ENCODE measurements at places on chromosomes 12 and 14.

DNA sequence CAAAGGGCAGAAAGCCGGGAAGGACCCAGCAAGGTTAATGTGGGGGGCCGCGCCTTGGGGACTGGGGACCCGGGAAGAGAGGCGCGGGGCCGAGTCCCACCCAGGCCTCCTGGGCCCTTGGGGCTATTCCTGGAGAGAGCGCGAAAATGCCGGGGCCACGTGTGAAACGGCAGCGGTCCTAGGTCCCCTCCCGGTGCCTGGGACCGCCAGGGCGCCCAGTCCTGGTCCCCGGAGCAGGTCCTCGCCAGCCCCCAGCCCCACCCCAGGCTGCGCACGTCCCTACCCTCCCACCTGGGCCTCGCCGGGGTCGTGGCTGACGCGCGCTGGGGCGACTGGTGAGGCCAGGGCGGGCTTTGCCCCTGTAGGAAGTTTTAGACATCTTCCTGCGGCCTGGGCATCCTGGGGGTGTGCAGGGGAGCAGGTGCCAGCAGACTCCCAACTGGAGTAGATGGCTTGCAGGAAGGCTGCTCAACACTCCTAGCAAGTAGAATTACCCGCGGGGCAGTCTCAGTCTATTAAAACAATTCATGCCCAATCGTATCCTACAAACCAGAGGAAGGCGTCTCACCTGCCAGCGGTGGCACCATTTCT lies 708 bp downstream of the FAR2 start:
- peak; percentile 75 for DNase-seq

DNA sequence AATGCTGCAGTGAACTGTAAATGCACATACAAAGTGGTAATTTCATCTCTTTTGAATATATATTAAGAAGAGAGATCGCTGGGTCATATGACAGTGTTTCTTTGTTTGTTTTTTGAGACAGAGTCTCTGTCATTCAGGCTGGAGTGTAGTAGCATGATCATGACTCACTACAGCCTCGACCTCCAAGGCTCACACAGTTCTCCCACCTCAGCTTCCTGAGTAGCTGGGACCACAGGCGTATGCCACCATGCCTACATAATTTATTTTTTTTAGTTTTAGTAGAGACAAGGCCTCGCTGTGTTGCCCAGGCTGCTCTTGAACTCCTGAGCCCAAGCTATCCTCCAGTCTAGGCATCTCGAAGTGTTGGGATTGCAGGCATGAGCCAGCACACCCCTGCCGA lies 62.4 kb upstream of the ACSS3 start:
- DNase-seq: no peak

- DNase-seq: peak; percentile 86
Observed at GRCh38 chr14:73785834-73786635, 65.6 kb upstream of the PTGR2 start.

DNA sequence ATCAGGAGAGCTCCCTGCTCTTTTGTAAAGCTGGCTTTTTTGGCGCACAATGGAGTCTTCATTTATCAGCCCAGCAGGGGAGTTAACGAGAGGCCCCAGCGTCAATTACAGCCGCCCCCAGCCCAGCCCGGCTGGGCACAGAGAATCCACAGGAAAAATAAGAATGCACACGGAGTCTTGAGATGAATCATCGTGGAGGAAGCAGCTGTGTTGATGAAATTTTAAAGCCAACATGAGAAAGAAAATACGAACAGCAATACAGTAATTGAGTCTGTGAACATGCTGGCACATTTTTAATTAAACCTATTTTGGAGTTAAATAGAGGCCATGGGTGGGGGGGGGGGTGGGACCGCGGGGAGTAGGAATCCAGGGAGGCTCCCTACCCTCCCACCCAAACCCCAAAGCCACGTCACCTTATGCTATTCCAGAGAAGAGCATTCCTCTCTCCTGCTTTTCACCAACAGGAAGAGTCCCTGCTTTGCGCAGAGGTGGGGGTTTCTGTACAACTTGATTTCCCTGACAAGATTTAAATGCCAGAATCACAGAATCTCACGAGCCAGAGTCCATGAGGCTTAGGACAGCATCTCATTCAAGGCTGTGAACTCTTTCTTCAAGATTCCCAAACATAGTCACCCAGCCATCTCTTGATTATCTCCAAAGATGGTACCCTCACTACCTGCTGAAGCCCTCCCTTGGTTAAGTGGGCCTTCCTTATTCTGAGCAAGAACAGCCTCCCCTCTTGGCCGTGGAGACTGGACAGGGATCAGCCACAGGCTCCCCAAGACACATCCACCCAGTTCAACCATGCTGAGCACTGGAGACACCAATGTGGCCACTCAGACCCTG lies 50.3 kb downstream of the CCNK start:
- DNase-seq: no peak

DNA sequence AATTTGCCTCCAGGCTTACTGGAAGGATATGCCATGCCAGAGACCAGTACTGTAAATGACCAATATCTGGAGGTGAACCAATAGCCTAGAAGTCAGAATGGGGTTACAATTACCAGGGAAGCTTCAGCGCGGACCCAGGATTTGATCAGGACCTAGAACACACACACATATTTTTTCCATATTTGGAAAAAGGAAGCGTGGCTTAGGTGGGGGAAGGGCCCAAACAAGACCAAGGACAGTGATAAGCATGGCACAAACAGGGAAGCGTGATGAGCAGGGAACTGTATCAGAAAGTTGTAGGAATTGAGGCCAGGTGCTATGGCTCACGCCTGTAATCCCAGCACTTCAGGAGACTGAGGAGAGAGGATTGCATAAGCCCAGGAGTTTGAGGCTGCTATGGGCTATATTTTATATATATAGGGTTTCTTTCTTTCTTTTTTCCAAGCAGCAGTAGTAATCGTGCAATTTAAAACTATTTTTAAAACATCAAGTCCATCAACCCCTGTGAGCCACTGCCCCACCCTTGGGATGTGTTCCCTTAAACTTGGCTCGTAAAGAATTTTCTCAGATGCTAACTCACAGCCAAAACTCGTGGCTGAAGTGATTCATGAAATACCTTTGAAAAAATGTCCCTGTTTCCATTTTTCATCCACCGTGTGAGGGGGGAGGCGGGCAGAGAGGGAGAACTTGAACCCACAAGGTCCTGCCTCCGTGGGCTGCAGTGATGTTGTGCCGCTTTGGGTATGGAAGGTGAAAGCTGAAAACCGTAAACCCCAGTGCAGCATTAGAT lies 16.7 kb downstream of the HRK start:
- no peak for DNase-seq

GRCh38 chr12:104651811-104652210 lies 195.1 kb downstream of the CHST11 start:
- no peak for DNase-seq

DNA sequence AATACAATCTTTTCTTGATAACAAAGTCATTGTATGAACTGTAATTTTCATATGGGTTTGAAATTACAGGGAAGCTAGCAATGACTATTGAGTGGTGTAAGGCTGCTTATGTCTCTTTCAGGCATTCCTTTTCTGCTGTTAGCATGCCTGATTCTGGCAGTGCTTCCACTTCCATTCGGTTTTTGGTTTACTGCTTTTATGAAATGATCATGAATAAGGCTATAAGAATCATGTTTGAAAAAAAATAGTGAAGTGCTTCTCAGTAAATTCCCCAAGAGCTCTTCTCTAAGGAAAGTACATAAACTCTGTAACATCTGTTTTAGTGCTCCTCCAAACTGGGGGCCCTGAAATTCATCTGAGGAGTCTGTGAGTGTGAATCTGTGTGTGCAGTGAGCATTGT lies 434.0 kb upstream of the RGS6 start:
- no peak for DNase-seq

DNA sequence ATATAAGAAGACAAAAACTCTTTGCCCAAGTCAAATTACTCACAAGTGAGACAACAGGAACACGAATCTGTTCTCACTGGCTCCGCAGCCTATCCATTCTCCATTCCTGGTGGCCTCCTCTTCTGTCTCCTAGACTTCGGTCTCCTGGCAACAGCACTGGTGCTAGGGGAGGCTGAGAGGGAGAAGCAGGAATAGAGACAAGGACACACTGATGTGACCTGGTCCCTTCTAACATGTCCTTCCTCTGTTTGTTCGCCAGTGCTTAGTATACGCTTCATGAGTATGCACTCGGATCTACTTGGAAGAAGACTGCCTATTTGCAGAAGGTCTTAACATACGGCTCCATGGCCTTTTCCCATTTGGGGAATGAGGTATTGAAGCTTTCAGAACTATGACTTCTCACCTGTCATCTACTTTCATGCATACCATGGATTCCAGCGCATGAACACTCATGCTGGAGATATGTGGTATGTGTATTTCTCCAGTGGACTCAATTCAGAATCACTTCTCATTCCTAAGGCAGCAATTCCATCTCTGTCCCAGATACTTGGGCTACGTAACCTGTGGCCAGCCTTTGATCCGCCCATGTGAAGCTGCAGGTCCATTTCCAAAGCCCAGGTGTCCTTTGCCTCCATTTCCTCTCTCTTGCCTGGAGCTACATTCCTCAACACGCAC lies 33.9 kb downstream of the BHLHE41 start:
- no peak for DNase-seq

DNA sequence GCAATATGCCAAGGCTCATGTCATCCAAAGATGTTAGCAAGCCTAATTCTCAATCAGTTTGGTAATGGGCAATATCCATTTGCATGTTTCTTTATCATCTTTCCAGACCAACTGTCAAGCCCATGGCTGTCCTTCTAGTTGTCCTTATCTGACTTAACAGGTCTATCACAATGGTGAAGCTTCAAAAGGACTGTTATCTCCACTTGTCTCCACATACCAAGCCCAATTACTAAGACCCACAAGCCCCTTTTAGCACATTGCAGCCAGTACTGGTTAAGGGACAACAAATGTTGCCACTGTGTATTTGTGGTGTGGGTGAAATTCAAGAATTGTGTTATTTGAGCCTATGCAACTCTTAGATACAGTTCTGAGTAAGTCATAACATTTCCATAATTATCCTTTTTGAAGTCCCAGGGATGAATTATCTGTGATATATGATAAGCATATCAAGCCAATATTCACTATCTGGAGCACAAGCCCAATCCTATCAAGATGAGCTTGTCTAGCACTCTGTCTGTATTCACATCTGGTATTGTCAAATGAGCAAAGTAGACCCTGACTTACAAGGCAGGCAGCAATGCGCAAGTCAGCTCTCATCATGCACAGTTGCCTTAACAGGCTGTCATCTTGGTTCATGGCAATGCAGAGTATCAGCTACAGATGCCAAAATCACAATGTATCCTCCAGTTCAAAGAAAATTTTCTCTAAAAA lies 19.3 kb upstream of the ST8SIA1 start:
- DNase-seq: no peak

DNA sequence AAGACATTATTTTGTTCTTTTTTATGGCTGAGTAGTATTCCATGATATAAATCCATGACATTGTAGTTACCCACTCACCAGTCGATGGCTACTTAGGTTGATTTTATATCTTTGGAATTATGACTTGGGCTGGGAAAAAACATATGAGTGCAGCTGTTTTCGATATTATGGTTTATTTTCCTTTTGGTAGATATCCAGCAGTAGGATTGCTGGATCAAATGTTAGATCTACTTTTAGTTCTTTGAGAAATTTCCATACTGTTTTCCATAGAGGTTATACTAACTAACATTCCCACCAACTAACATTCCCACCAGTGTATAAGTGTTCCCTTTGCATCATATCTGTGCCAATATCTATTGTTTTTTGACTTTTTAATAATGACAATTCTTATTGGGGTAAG lies 29.9 kb upstream of the PTPRR start:
- no peak for DNase-seq

- DNase-seq: no peak
Observed at GRCh38 chr12:131912518-131913274, 16.4 kb upstream of the PUS1 start.

GRCh38 chr12:98439981-98440581 lies 75.3 kb upstream of the TMPO start:
- peak; percentile 32 for DNase-seq

DNA sequence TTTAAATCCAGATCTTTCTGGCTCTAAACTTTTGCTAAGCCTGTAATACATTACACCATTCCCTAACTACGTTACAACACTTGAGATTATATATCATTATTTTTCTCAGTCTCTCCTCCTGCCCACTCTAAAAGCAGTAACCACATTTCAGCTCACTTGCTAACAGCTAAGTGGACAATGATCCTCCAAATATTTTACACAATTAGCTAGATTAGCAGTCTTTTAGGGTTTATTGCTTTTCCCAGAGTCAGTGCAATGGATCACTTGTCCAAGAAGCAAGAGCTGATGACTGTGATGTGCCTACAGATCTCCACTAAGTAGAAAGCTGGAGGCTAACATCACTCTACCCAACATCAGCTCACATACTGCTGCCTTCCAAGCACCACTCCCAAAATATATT lies 17.6 kb downstream of the CPNE8 start:
- DNase-seq: no peak

GRCh38 chr12:96521895-96522682 lies 32.7 kb downstream of the CFAP54 start:
- DNase-seq: no peak

- DNase-seq: no peak
Observed at GRCh38 chr14:103408491-103409155, 23.4 kb downstream of the MARK3 start.

DNA sequence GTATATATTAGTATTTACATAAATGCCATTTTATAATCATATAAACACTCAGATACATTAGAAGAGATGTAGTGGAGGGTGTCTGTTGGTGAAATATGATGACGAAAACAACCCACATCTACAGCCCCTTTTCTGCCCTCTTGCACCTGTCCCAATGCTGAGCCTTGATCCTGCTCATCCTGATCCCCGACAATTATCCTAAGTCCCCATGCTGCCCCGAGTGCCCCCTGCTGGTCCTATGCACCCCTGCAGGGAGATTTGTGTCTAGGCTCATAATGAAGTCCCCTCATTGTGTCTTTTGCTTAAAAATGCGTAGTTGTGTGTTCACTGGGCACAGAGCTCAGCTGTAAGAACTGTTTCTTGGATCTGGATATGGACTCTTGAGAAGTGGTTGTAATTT lies 554.5 kb downstream of the TMEM121 start:
- no peak for DNase-seq

- no peak for DNase-seq
Observed at GRCh38 chr12:51631591-51631990, 40.6 kb downstream of the SCN8A start.
